ENCODE measurements at places on chromosomes 2 and 18.
A peak's percentile ranks its signal among the peaks of the same experiment; 100 is the strongest.

GRCh38 chr2:104468846-104469245, 385.1 kb upstream of the POU3F3 start:
- no peak for ATAC-seq

DNA sequence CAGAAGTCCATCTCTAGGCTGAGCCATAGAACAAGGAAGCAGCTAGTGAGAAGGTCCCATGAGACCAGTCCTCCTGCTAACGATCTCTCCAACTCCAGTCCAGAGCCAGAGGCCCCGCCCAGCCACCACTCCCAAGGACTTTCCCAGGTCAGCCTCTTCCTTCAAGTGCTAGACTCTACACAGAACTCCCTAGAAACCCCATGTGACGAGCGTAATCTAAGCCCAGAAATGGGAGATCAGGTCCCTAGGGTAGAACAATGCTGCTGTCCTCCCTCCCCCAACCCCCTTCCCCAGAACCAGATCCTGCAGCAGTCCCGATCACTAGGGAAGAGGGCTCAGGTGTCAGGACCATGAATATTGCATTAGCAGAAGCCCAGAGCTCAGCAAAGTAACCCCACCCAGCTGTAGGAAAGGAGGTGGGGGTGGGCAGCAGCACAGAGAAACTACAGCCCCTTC, 6.9 kb downstream of the DCTN1 start:
- ATAC-seq = peak; percentile 51

DNA sequence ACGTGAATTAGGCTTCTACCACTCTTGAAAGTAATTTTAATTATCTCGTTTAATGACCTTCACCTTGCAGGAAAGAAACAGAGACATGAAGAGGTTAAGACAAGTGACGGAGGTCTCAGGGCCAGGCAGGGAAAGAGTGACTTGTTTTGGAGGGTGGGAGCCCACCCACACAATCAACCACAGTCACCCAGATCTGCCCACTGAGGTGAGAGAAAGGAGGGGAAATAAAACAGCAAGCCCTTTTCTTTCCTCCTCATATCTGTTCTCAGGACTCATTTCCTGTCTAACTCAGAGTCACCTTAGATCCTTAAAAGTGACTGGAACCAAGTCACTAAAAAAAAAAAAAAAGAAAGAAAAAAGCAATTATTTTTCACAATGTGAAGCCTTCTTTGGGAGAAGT, 26.8 kb downstream of the ATP8B1 start:
- ATAC-seq = no peak

- no peak for ATAC-seq
Observed at GRCh38 chr2:140718999-140719398, 1411.8 kb downstream of the LRP1B start.

DNA sequence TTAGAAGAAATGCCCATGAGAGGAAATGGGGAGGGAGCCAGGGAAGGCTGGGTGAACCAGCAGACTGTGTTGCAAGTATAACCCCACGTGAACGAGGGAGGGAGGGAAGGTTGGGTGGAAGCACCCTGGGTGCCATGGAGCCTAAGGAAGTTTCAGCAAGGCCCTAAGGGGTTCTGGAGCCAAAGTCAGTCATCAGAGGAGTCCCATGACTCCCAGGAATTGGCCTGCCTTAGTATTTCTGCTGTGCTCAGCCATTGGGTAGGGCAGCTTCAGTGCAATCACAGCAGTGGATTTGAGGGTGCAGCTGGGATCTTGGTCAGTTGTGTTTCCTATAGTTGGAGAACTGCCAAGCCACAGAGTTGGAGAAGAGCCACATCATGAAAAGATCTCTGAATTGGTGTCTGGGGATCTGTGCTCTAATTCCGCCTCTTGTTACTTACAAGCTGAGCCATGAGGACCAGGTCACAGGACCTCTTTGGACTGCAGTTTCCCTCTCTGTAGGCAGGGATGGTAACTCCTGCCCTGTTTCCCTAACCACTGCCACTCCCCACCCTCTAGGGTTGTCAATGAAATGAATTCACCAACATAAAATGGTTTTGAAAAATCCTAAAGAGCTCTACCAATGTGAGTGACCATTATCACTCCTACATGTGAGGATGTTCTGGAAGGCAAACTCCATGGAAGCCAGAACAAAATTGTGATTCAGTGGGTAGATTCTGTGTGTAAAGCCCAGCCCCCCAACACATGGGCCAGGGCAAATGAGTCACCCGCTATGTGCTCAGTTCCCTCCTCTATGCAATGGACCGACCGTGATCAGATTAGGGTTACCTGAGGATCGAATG, 108.9 kb downstream of the CLIP4 start:
- peak; percentile 63 for ATAC-seq

- ATAC-seq = no peak
Observed at GRCh38 chr18:34117319-34117718, 107.4 kb downstream of the NOL4 start.

DNA sequence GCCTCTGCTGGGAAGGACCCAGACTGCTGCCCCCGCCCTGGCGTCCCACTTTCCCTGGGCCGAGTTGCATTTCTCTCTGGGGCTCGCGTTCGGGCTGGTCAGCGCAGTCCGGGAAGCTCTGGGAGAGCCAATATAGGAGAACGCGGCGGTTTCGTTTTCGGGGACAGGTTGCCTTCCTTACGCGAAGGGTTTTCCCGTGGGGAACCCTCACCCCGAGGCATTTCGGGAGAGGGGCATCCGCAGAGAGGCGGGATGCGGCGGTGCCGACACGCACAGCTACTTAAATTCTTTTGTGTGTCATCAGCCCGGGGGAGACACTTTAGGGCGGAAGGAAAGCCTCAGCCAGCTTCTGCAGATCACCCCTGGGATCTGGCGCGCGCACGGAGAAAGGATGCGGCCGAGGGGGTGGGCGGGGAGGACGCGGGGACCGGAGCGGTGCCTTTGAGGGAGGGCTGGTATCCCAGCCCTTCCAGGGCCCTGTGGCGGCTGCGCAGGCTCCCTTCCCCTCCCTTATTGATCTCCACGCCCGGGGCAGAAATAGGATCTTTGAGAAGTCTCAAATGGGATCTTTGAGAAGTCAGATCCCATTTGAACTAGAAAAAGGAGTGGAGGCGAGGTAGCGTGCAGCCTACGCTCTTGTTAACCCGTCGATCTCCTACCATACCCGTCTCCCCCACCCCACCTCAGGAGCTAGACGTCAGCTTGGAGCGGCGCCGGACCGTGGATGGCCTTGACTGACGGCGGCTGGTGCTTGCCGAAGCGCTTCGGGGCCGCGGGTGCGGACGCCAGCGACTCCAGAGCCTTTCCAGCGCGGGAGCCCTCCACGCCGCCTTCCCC, 1.2 kb downstream of the GATA6 start:
- no peak for ATAC-seq

Data from esophagus mucosa (tissue), 1 donor.